ENCODE measurements at places on chromosomes 7 and 10.
A peak's percentile ranks its signal among the peaks of the same experiment; 100 is the strongest.

DNA sequence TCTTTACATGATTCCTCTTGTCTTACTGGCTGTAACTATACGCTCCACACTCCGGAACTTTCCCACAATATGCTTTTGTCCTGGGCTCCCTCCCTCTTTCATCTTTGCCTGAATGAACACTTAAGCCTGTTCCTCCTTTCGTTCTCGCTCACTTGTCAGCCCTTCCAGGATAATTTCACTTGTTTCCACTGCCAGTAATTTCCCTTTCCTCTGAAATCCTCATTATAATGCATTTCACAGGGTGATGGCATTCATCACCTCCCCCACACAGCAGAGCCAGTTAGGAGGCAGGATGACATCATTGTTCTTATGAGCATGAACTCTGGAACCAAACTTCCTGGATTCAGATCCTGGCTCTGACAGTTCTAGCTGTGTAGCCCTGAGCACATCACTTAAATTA lies 372.6 kb downstream of the GPR158 start:
- no peak for DNase-seq

GRCh38 chr7:2959103-2959680 lies 84.5 kb downstream of the CARD11 start:
- no peak for DNase-seq

DNA sequence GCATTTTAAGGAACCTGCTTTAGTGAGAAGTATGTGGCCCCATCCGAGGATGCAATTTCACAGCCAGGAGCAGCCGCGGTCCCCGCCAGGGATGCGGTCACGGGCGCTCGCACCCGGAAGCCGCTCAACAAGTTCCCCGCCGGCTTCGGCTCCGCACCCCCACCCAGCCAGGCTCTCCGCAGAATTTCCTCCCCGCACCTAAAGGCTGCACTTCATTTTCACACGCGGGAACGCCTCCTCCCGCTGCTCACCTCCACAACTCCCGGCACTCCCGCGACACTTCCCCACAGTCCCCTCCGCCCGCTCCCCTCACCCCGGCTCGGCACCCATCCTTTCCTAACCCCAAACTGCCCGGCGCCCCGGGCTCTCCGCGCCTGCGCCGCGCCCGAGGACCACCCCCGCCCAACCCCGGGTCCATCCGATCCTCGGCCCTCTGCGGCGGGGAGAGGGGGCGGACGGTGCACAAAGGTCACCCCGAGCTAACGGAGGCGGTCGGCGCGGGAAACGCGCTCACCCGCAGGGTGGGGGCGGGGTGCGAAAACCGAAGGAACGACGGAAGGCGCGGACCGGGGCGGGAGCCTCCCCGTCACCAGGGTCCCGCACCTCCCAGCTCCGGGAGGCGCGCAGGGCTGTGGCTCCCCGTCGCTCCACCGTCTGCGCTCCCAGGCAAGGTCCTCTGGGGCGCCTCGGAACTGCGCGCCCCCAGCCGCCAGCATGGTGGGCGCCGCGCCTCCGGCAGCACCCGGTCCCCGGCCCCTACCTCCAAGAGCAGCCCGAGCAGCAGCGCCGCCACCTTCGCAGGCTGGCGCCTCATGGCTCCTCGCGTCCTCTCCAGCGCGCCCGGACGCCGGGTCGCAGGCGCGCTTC lies 558 bp downstream of the VOPP1 start:
- peak; percentile 21 for DNase-seq

GRCh38 chr10:57420881-57421280 lies 846.8 kb downstream of the IPMK start:
- no peak for DNase-seq

- DNase-seq, result no peak
Measured at GRCh38 chr10:111084366-111085255, 7.8 kb downstream of the ADRA2A start.

- no peak for DNase-seq
Measured at GRCh38 chr7:135958173-135958572, 19.0 kb downstream of the MTPN start.

GRCh38 chr7:32191305-32191704 lies 121.1 kb upstream of the PDE1C start:
- DNase-seq, result no peak

DNA sequence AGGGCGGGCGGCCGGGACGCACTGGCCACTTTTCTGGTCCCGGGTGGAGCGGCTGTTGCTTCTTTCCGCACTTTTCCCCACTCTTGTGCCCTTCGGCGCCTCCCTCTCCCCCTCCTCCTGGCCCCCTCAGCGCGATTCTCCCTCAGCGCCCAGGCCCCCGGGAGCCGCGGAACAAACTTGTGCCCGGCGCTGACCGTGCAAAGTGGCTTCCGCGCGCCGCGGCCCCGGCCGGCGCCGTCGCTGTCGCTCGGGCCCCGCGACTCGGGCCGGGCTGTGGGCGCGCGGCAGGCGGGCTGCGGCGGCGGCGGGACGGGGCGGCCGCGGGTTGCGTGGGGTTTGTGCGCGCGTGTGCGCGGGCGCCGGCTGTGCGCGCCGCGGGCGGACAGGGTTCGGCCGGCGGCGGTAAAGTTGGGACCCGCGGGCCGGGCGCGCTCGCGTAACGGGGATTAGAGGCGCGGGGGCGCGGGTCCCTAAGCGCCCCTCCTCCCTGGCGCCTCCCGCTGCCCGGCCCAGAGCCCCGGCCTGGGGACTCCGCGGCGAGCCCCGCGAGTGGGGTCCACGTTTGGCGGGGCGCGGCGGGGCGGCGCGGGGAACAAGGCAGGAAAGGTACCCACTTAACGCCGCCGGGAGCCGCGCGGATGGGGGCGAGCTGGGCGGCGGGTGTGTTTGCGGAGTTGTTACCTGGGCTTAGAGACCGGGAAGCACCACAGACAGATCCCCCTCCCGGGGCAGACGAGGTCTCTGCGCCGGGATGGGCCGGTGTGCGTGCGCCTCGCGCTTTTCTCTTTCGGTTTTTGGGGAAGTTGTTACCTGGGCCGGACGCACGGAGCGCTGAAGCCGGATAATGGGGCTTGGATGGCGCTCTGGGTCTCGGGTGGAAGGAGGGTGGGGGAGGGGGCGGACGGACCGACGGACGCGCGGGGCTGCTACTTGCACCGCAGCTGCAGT lies 860 bp downstream of the ZEB1 start:
- DNase-seq, result no peak

DNA sequence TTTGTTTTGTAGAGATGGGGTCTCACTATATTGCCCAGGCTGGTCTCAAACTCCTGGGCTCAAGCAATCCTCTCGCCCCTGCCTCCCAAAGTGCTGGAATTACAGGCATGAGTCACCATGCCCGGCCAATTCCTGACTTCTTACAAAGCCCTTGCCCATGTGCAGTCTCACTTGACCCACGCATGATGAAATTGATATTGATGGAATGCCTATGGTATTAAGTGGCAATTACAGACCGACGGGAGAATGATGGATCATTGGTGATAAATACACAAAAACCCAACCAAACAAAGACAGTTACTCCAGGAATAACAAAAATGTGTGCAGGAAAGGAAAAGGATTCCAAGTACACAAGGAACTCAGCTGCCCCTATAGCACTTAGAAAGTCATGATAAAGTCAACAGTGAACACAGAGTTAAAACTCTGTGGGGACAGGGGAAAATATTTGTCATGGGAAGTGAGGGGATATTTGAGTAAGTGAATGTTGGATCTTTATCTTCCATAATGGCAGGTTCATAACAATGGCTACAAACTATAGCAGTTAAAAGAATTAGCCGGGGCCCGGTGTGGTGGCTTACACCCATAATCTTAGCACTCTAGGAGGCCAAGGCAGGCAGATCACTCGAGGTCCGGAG lies 21.6 kb downstream of the HIP1 start:
- DNase-seq, result no peak

DNA sequence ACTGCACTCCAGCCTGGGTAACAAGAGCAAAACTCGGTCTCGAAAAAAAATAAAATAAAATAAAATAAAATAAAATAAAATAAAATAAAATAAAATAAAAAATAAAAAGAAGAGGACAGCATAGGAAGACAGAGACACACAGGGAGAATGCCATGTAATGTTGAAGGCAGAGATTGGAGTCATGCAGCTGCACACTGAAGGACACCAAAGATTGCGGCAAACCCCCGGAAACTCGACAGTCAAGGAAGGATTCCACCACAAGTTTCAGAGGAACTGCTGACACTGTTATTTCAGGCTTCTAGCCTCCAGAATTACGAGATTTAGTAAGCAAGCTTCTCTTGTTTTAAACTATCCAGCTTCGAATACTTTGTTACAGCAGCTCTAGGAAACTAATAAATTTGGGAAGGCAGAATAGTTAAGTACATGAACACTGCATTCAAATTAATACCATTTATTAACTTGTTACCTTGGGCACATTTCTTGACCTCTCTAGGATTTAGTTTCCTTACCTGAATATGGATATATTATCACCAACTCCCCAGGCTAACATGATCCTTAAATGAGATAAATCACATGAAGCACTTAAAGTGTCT lies 9.5 kb downstream of the CPED1 start:
- DNase-seq, result no peak

- no peak for DNase-seq
Measured at GRCh38 chr7:85520175-85520574, 333.3 kb upstream of the SEMA3D start.

GRCh38 chr7:113060100-113060499 lies 26.5 kb downstream of the GPR85 start:
- no peak for DNase-seq

DNA sequence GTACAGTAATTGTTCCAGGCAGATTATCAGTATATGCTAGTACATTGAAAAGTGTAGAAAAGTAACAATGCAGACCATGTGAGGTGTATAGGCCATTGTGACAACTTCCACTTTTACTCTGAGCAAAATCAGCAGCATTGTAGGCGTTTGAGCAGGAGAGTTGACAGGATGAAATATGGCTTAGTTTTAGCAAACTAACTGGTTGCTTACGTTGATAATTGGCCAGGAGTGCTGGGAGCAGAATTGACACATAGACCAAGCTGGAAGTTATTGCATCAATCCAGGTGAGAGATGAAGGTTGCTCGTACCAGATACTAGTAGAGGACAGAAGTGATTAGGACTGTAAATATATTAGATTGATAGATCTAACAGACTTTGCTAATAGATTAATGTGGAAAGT lies 46.0 kb downstream of the LCOR start:
- DNase-seq, result no peak

- DNase-seq, result no peak
Measured at GRCh38 chr7:94031865-94032264, 27.7 kb upstream of the BET1 start.

DNA sequence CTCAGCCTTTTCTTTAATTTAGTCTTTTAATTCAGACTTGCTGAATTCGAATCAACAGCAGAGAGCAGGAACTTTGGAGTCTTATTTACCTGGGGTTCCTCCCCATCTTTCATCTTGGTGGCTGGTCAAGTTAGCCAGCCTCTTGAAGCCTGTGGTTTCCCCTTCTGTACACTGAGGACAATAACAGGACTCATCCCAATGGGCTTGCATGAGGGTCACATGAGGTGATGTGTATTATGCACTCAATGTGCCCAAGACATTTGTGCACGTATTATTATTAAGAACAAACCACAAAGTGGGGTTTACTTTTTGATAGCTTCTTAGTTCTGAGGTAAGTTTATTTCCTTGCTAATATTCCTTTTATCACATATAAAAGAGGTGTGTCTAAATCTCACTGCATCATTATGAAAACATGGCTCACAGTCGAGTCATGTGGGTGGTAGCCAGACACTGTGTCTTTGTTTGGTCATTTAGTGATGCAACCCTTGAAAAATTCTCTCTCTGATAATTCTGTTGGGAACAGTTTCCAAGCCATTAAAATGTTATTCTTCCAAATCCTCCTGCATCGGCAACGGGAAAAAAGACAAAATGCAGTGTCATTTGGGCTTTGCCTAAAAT lies 86.5 kb upstream of the GRB10 start:
- no peak for DNase-seq

DNA sequence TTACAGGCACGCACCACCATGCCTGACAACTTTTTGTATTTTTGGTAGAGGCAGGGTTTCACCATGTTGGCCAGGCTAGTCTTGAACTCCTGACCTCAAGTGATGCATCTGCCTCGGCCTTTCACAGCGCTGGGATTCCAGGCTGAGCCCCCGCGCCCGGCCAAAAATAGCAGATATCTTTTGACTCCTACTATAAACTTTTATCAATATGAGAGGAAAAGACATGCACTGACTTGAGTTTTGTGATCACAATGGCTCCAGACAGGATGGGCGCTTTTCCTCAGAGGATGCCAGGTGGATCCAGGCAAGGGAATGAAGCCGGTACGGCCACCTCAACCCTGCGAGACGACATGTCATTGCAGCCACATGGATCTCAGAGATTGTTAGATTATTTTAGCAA lies 123.9 kb downstream of the DNAJB6 start:
- no peak for DNase-seq

- no peak for DNase-seq
Measured at GRCh38 chr7:23136216-23136615, 30.6 kb downstream of the KLHL7 start.

DNA sequence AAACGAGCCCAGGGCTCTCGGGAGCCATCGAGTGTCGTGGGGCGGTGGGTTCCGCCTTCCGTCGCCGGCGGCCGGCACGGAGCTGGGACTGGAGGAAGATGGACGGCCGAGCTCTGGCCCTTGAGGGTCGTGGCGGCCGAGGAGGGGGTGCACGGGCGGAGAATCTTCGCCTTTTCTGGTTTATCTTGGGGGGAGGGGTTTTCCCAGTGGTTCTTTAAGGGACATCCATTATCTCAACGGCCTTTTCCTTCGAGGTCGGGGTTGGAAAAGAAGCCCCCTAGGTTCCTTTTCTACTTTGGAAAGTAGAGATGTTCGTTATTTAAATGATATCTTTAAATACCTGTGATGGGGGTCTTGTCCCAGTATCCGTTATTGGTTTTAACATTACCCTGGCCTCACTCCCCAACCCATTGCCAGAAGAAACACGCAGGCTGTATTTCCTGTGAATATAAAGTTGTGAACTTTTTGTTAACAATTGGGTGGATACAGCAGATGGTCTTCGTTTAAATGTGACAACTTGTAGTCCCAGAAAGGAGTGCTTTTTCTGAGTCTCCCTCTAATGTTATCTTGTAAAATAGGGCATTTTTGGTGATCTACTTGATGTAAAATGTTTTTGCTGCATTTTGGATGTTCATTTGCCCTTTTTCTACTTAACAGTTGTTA lies 765 bp downstream of the CCAR1 start:
- DNase-seq, result no peak

DNA sequence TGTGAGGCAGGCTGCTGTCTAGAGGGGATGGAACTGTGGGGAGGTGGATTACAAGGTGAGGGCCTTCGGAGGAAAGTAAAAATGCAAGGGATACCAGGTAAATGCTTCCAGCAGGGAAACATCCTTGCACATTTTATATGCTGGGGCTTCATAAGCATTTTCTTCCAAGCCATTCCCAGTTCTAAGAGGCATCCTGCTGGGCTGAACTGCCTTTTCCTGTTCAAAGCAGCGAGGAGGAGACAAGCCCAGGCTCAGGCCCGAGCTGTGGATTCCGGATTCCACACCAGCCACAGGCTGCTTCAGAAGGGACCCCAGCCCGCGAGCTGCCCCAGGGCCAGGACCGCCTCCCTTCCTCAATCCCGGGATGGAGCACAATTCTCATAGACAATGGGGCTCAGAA lies 249.7 kb downstream of the TNS3 start:
- no peak for DNase-seq

GRCh38 chr7:68785036-68785435 lies 813.2 kb upstream of the AUTS2 start:
- no peak for DNase-seq

GRCh38 chr10:125990974-125991373 lies 94.6 kb downstream of the FANK1 start:
- DNase-seq, result no peak

Measured in NCI-H1930 (cell line).